ENCODE measurements at places on chromosomes 3 and 15.
A peak's percentile ranks its signal among the peaks of the same experiment; 100 is the strongest.

- DNase-seq, result no peak
These were observed 46.9 kb downstream of the GADL1 start for GRCh38 chr3:30847592-30847991.

- no peak for DNase-seq
These were observed 31.9 kb upstream of the IREB2 start for GRCh38 chr15:78406016-78406585.

DNA sequence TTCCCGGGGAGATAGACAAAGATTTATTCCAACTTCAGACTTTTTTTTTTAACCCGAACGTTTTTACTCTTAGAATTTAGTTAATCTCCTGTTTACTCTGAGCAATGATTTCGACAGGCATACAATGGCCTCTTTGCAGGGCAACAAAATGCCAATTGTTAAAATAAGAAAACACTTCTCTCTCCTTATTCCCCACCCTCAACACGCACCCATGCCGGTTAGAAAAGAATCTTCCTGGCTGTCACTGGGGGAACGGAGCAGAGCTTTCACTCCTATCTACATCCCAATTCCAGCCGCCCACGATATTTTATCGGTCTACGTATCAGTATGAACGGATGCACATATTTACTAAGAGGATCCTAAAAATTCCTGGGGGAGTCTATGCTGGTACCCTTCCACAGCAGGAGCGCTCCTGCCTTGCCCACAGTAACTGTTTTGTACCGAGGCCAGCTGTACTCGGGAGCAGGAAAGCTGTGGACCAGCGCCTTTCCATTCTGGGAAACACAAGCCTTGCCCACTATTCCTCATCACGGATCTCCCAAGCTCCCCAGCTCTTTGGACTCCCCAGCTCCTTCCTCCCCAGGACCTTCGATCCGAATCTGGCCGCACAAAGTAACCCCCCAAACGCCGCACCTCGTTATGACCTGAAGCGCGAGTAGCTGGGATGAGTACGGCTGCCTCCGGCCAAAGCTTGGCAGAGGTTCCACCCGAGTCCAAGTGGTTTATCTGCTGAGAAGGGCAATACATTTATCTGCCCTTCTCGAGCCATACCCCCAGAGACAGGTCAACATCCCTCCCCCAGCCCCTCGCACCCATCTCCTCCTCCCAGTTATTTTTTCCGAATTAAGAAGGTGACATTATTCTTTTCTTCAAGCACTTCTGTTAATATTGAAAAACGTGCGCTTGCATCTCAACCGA is 2.2 kb upstream of the FOXB1 start:
- DNase-seq, result no peak

DNA sequence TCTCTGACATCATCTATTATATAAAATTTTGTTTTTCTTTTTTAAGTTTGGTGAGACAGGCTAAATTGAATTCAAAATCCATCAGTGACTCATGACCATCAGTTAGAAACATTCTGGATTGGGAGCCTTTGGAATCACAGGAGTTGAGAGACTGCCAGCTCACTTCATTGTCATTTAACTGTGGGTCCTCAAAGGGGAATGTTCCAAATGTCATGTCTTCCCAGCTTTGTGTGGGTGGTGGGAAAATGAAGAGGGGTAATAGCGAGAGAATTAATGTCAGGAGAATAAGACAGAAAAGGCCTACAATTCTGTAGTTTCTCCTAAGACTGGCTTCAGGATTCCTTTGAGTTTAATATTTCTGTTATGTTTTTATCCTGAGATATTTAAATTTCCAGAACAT is 1051.9 kb downstream of the FHIT start:
- no peak for DNase-seq

DNA sequence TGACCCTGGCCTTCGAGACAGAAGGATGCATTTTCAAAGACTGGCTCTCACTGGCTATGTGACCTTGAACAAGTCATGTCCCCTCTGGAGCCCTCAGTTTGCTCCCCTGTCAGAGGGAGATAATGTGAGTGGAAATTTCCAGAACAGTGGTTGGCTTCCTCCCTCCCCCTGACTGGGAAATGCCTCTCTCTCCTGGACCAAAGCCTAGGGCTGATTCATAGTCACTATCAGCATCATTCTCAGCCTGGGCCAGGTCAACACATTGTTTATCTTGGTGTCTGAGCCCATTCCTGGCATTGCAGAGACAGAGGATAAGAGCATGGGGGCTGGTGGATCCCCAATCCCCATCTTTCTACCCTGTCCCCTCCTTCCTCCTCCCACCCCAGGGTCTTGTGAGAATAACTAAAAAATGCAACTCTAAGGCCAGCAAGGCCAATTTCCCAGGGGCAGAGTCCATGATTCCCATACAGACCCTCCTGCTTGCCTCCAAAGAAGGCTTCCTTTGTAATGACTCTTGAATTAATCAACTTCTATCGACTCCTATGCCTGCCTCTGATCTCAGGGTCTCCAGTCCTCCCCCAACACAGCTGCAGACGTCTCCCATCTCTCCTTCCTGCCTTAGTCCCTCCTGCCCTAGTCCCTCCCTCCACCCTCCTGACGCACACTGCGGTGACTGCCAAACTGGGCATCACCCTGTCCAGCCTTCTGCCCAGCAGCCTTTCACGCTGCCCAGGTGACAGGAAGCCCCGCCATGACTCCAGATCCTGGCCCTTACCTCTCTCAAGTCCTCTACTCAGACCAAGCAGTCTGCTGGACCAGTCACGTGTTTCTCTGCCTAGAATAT is 35.4 kb upstream of the CORO2B start:
- DNase-seq, result peak; percentile 86

GRCh38 chr15:36959746-36960145 is 140.6 kb downstream of the MEIS2 start:
- DNase-seq, result no peak

DNA sequence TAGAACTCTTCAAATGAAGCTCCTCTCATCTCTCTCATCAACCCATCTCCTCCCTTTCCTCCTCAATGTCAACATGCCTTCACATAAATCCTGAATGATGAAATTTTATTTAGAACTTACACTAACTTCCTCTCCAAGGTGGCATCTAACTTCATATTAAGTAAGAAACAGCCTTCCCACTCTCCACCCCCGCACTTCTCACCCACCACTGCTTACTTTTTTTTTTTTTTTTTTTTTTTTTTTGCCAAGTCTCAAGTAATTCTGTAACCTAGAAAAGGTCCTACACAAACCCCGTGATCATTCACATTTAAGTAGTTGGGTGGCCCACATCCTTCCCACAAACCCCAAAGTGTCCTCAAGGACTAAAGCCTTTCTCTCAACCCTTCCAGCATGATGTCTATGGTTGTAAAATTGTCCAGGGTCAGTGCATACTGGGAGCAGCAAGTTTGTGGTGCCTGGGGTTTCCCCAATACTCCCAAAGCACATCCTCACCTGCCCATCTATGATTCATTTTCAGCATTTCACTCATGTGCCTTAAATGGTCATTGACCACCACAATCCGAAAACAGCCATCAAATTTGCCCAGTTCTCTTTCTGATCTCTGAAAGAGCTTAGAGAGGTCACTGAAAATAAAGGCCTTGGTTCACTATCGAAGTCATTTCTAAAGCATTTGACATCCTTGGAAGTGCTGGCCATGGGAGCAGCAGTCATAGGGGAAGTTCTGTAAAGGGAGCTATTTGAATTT is 47.2 kb downstream of the CD86 start:
- DNase-seq, result no peak

DNA sequence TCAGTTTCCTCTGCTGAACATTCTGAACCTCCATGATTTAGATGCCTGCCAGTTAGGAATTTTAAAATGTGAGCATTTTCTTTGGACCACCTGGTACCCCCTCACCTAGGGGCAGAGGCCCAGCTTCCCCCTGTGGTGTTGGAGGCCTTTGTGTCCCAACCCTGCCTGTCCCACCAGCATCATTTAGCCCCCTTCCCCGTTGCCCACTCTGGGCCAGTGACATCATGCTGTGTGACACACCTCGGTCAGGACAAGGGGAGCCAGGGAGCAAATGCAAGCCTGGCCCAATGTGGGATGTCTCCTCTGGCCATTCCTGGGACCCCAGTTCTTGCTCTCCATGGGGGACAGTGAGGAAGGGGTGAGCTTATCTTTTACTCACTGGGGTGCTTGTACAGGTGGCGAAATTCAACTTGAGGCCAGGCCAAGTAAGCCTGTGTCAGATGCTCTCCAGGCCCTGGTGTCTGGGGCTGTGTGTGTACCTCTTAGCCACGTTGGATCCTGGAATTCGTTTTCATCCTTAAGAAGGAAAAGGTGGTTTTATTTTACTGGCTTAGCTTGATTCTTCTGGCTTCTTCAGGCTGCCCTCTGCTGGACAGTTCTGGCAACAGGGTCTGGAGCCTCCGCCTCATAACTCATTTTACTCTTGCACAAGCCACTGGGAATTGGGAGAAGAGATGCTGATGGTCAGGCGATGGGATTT is 49.7 kb upstream of the MYZAP start:
- no peak for DNase-seq

GRCh38 chr3:69426967-69427304 is 41.0 kb upstream of the FRMD4B start:
- DNase-seq, result no peak

GRCh38 chr15:68609629-68610028 is 30.8 kb downstream of the CORO2B start:
- no peak for DNase-seq

- no peak for DNase-seq
These were observed 56.2 kb downstream of the ATP2C1 start for GRCh38 chr3:130950124-130950523.

DNA sequence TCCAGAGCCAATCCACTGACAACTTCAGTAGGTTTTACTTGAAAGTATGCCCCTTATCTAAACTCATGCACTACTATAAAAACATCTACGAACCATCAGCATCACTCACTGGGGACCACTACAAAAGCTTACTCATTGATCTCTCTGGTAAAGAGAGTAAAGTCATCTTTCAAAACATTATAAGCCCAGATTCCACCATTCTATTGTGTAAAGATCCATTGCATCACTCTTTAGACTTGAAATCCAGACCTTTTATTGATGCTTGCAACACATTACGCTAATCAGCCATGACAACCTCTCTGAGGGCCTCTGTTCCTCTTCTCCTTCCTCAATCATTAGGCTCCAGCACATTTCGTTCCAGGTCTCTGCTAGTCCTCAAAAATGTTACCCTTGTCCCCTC is 248.9 kb upstream of the WNT5A start:
- no peak for DNase-seq

GRCh38 chr15:96365781-96366525 is 35.5 kb downstream of the NR2F2 start:
- DNase-seq, result no peak

DNA sequence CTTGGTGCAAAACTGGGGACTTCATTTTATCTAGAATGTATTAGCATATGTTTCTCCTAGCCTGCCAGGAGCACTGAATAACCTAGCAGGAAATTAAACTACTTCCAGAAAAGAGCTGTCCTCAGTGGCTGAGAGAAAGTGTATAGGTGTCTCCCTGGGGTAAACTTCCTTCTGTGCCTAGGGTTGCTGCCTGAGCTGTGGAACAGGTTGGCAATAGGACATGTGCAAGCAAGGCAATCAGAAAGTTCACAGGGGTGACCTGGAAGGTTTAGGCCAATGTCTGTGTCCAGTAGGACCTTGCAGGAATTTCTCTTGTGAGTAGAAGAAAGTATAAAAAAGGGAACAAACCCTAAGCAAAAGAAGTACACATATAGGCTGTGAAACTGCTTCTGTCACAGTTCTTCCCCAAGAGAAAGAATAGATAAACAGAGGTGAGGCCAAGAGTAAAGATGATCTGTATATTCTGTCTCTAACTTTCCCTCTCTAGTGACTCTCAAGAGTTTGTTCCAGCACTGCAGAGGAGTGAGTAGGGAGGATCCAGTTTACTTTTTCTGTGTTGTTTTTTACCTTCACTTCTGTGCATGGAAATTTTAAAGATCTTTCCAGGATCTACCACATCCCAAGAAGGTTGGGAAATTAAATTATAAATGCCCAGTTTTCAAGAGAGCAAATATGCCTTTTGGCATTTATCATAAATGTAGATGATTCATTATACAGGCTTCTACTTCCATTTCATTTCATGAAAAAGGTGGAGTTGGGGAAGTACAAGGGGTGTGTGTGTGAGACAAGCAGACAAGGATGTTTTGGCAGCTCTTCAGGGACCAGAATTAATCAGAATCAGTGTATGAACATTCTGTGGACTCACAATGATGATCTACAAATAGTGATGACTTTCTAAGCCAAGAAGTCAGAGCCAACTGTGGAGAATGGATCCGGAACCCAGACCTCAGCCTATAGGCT is 155.2 kb downstream of the RBPMS2 start:
- peak; percentile 33 for DNase-seq

DNA sequence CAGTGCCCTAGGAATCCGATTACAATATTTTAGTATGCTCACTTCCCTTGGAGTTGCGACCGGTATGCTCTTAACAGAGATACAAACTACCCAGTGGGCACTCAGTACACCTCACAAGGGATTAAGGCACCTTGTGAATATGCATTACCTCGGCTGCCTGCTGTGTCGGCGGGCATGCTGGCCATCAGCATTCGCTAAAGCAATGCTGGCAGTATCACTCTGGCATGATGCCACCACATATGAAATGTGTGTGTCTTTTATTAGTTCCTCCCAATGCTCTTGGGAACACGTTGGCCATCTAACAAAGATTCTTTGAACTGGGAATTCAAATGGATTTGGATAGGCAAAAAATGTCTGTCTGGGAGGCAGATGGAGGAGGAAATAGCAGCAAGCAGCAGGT is 67.4 kb upstream of the FOXB1 start:
- DNase-seq, result no peak

DNA sequence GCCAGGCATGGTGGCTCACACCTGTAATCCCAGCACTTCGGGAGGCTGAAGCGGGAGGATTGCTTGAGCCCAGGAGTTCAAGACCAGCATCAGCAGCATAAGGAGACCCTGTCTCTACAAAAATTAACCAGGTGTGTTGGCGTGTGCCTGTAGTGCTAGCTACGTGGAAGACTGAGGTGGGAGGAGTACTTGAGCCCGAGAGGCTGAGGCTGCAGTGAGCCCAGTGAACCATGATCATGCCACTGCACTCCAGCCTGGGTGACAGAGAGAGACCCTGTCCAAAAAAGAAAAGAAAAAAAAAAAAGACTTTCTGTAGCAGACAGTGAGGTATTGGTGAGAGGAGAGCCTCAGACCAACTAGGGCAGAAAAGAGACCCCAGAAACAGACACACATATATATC is 263.8 kb downstream of the XXYLT1 start:
- no peak for DNase-seq

- no peak for DNase-seq
These were observed 153.1 kb downstream of the VGLL3 start for GRCh38 chr3:86837871-86838270.

DNA sequence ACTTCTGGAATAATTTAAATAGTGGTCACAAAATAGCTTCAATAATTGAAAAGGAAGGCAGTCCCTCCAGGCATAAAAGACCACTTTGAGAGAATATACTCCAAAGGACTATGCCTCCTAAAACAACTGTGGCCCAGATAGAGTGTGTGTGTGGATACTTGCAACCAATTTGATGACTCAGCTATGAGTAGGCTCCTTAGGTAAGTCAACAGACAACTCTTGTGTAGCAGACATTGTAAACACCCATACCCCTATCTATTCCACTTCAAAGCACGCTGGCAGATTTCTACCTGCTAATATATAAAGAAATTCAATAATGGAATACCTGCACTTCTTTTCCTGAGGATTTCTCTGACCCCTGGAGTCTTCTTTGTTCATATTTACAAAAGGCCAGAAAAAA is 254.5 kb downstream of the NEK10 start:
- no peak for DNase-seq

- DNase-seq, result no peak
These were observed 32.6 kb downstream of the HACD2 start for GRCh38 chr3:123552095-123552714.
